Heart left ventricle (tissue), 16 donors: ENCODE measurements at places on chromosomes 3 and 15. TPM values are rescaled to one million over a fixed set of nuclear protein-coding genes. Genes with fewer than 3 reads are reported as not detected.
A peak's percentile ranks its signal among the peaks of the same experiment; 100 is the strongest.

The C3orf22 gene
- polyA plus RNA-seq, result not detected

The CGNL1 gene
- polyA plus RNA-seq, result 3.8 TPM

The ANKRD34C gene
- polyA plus RNA-seq, result 0.15 TPM

GRCh38 chr3:69433969-69434325, 48.1 kb upstream of the FRMD4B start:
- no peak for DNase-seq
- H3K36me3 ChIP-seq, result no peaks in the 10 kb centered on the region
- H3K27me3 ChIP-seq, result no peaks in the 10 kb centered on the region

The CD200R1 gene
- polyA plus RNA-seq, result 0.08 TPM

GRCh38 chr15:43483297-43484128, 9.4 kb downstream of the TP53BP1 start:
- H3K36me3 ChIP-seq, result peaks cover 68% of the 10 kb centered on the region
- no peak overlapping the region for H3K4me3 ChIP-seq
- no peak overlapping the region for H3K27ac ChIP-seq
- peaks cover 6% of the 10 kb centered on the region for H3K4me1 ChIP-seq
- DNase-seq, result no peak
- H3K27me3 ChIP-seq, result no peaks in the 10 kb centered on the region

The DGKG gene
- 9.0 TPM for polyA plus RNA-seq

DNA sequence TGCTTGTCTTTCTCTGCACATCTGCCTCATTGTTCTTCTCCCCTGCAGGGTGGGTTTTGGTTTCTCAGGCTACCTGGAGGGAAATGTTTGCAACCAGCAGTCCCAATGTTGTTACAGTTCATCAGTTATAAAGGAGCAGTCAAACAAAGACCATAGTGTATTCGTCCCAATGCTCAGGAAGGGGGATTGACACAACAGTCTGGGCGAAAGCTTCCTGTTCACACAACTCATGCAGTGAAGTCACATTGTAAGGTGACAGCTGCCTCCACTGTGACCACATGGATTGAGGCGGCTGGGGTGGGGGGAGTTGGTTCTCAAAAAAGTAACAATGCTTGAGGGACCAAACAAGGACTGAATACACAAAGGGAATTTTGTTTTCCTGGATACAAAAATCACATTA, 28.8 kb upstream of the TF start:
- H3K36me3 ChIP-seq, result no peaks in the 10 kb centered on the region
- no peak overlapping the region for H3K4me3 ChIP-seq
- no peaks in the 10 kb centered on the region for H3K4me1 ChIP-seq
- DNase-seq, result no peak
- H3K27ac ChIP-seq, result no peak overlapping the region
- H3K27me3 ChIP-seq, result no peaks in the 10 kb centered on the region

GRCh38 chr3:42421818-42422796, 11.7 kb upstream of the LYZL4 start:
- H3K36me3 ChIP-seq, result no peaks in the 10 kb centered on the region
- DNase-seq, result no peak
- H3K27me3 ChIP-seq, result no peaks in the 10 kb centered on the region
- no peak overlapping the region for H3K27ac ChIP-seq
- no peaks in the 10 kb centered on the region for H3K4me1 ChIP-seq

The RIOX2 gene
- polyA plus RNA-seq, result 8.9 TPM

The SLC9C1 gene
- 0.15 TPM for polyA plus RNA-seq

DNA sequence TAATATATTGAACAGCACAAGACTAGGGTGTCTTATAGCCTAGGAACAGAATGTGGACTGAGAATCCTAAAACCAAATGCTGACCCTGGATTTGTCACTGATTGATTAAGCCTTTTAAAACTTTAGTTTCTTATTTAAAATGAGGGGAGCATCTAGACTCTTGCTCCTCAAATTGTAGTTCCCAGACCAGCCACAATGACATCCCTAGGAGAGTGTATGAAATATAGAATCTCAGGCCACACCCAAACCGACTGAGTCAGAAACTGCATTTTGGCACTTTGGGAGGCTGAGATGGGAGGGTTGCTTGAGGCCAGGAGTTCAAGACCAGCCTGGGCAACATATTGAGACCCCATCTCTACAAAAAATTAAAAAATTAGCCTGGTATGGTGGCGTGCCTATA, 287.8 kb upstream of the UMPS start:
- H3K27ac ChIP-seq, result no peak overlapping the region
- H3K27me3 ChIP-seq, result no peaks in the 10 kb centered on the region
- no peaks in the 10 kb centered on the region for H3K4me1 ChIP-seq
- H3K4me3 ChIP-seq, result no peak overlapping the region
- H3K36me3 ChIP-seq, result peaks cover 5% of the 10 kb centered on the region
- DNase-seq, result no peak

DNA sequence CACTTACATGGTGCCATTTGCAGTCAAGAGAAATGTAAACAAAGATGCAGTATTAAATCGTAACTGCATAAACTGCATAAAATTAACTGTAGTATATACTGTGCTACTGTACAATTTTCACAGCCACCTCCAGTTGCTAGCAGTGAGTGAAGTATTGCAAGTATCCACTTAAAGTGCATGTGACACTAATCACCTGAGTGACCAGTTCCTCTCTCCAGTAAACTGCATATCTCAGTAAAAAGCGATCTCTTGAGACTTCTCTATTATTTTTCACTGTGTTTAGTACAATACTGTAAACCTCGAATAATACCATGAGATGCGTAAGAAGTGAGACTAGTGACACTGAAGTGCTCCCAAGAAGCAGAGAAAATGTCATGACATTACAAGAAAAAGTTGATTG, 111.7 kb upstream of the PLXND1 start:
- no peaks in the 10 kb centered on the region for H3K27me3 ChIP-seq
- no peak overlapping the region for H3K4me3 ChIP-seq
- H3K27ac ChIP-seq, result no peak overlapping the region
- peaks cover 3% of the 10 kb centered on the region for H3K4me1 ChIP-seq
- no peak for DNase-seq

DNA sequence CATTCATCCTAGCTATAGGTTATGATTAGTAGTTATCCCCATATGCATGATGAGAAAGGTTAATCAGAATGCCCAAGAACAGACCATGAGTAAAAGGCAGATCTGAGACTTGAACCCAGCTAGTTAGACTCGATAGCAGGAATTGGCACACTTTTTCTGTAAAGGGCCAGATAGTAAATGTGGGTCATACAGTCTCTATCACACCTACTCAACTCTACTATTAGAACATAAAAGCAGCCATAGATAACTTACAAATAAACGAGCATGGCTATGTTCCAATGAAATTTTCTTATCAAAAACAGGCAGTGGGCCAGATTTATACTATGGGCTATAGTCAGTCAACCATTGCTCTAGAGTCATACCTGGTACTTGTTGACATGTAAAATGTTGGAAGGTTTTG, 24.6 kb downstream of the POLG start:
- H3K27ac ChIP-seq, result no peak overlapping the region
- H3K4me3 ChIP-seq, result no peak overlapping the region
- peaks cover 8% of the 10 kb centered on the region for H3K36me3 ChIP-seq
- H3K27me3 ChIP-seq, result no peaks in the 10 kb centered on the region
- no peak for DNase-seq

GRCh38 chr15:98375513-98376340, 272.6 kb upstream of the IGF1R start:
- H3K27ac ChIP-seq, result no peak overlapping the region
- H3K36me3 ChIP-seq, result no peaks in the 10 kb centered on the region
- DNase-seq, result no peak
- H3K27me3 ChIP-seq, result peaks cover 7% of the 10 kb centered on the region

DNA sequence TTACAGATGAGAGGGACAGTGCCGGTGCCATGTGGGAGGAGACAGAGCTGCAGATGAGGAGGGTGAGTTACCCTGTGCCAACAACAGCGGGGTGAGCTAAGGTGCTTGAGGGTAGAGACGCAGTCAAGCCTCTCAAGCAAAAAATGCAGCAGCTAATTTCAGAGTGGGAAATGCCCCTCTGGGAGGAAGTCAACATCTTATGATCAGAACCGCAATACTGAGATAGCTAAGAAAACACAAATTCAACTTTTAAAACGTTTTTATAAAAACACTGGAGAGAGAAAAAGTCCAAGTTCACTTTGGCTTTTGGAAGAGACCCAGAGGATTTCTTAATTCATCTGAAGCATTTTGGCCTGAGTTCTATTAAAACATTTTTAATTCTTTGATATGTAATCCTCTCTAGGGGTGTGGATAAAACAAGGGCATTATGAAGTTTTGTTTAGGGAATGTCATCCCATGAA, 319.2 kb downstream of the SLC9A9 start:
- H3K36me3 ChIP-seq, result no peaks in the 10 kb centered on the region
- no peak overlapping the region for H3K4me3 ChIP-seq
- DNase-seq, result peak; percentile 31
- H3K4me1 ChIP-seq, result no peaks in the 10 kb centered on the region
- no peaks in the 10 kb centered on the region for H3K27me3 ChIP-seq

DNA sequence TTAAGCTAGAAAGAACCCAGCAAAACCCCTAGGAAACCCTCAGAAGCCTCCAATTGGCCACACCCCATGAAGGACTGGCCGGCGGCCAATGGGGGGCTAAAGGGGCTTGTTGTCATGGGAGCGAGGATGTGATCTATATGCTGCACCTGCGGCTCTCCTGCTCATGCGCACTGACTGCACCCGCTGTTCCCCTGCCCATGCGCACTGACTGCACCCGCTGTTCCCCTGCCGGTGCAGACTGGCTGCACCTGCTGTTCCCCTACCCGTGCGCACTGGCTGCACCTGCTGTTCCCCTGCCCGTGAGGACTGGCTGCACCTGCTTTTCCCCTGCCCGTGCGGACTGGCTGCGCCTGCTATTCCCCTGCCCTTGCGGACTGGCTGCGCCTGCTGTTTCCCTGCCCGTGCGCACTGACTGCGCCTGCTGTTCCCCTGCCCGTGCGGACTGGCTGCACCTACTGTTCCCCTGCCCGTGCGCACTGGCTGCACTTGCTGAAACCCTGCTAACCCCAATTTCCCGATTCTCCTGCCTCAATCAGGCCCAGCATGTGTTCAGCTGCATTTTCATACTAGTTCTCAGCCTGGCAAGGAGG, 16.8 kb upstream of the MCCC1 start:
- peaks cover 4% of the 10 kb centered on the region for H3K4me1 ChIP-seq
- H3K27ac ChIP-seq, result no peak overlapping the region
- DNase-seq, result no peak
- H3K36me3 ChIP-seq, result no peaks in the 10 kb centered on the region

The TIPIN gene
- 2.2 TPM for polyA plus RNA-seq

- no peak overlapping the region for H3K27ac ChIP-seq
- no peak for DNase-seq
- no peaks in the 10 kb centered on the region for H3K36me3 ChIP-seq
- no peaks in the 10 kb centered on the region for H3K27me3 ChIP-seq
- H3K4me3 ChIP-seq, result no peak overlapping the region
These were observed 134.2 kb upstream of the SATB1 start for GRCh38 chr3:18559331-18559842.

DNA sequence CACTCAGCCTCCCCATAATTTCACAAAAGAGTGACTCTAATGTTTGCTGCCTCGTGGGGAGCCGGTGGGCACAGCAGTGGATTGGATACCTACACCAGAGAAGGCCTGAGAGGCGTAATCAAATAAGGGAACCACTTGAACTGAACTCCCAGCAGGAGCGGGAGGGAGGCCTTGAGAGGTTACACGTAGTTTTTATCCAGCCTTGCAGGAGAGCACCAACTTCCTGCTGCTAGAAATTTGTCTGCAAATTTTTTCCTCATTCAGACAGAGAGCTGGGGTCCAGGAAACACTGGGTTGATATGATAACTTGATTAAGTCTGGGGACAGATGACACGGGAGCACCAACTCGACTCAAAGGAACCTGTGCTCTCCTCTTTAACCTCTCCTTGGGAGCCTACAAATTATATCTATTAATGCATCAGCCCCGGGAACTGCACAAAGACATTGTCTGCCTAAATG, 69.8 kb downstream of the HES1 start:
- no peak overlapping the region for H3K4me3 ChIP-seq
- DNase-seq, result no peak
- peaks cover 6% of the 10 kb centered on the region for H3K4me1 ChIP-seq
- H3K36me3 ChIP-seq, result no peaks in the 10 kb centered on the region
- H3K27ac ChIP-seq, result no peak overlapping the region

The DUOXA1 gene
- 0.11 TPM for polyA plus RNA-seq

The MKRN3 gene
- 0.19 TPM for polyA plus RNA-seq

DNA sequence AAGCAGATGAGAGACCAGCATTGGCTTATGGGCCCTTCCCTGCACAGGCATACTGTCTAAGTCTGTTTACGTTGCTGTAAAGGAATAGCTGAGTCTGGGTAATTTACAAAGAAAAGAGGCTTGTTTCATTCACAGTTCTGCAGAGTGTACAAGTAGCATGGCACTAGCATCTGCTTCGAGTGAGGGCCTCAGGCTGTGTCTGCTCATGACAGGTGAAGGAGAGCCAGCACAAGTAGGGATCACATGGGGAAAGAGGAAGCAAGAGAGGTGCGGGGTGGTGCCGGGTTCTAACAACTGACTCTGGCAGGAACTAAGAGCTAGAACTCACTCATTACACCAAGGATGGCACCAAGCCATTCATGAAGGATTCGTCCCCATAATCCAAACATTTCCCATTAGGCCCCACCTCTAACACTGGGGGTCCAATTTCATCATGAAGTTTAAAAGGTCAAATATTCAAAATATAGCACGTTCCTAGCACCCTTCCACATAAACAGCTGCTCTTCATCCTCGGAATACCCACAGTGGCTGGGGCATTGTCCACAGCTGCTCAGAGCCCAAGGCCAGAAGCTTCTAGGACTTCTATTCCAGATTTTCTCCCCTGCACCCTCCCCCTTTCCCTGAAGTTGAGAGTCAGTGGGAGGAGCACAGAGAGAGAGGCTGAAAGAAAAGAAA, 5.6 kb downstream of the RTP3 start:
- H3K36me3 ChIP-seq, result no peaks in the 10 kb centered on the region
- no peaks in the 10 kb centered on the region for H3K27me3 ChIP-seq
- H3K4me3 ChIP-seq, result no peak overlapping the region
- H3K27ac ChIP-seq, result no peak overlapping the region
- no peaks in the 10 kb centered on the region for H3K4me1 ChIP-seq

The FEZF2 gene
- not detected for polyA plus RNA-seq

The RTP4 gene
- 0.72 TPM for polyA plus RNA-seq

DNA sequence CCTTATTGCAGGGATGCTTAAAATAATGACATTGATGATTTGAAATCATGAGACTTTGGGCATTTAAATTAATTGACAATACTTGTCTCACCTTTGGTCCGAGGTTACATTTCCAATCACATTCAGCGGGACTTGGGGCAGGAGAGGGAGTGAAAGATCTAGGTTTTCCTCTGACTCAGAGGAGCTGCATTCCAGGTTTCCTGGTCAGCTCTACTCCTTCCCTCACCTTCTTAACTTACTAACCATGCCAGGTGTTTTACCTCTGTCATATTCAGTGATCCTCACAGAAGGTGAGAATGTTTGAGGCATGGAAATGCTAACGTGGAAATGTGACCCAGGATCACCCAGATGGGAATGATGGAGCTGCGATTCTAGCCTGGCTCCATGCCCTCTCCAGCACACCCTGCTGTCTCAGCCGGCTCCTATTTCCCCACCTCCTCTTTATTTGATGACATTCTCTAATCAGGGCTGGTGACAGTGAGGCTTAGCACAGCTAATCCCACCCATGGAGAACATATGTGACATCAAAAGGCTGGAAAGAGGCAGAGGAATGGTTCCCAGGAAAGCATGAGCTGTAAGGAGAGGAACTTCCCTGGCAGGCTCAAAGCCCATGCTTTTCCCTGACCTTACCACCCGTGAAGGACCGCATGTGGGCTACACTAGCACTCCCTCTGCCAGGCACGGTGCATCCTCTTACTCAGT, 38.7 kb downstream of the THSD4 start:
- peaks cover 6% of the 10 kb centered on the region for H3K36me3 ChIP-seq
- peaks cover 51% of the 10 kb centered on the region for H3K4me1 ChIP-seq
- no peaks in the 10 kb centered on the region for H3K27me3 ChIP-seq
- no peak overlapping the region for H3K4me3 ChIP-seq
